ENCODE measurements at places on chromosomes 13 and 19. TPM values are rescaled to one million over a fixed set of nuclear protein-coding genes. Genes with fewer than 3 reads are reported as not detected.

IPO5 gene
- 93.8 TPM for total RNA-seq

STARD13 gene
- 11.7 TPM for total RNA-seq

TINCR gene
- total RNA-seq = 184 TPM

CKM gene
- total RNA-seq = not detected
